HepG2 (cell line): ENCODE measurements at places on chromosomes 2 and 18.
A peak's percentile ranks its signal among the peaks of the same experiment; 100 is the strongest.

- H3K4me3 ChIP-seq, result no peak overlapping the region
- no peak overlapping the region for H3K27ac ChIP-seq
- no peaks in the 10 kb centered on the region for H3K4me1 ChIP-seq
- no peaks in the 10 kb centered on the region for H3K36me3 ChIP-seq
- peaks cover 9% of the 10 kb centered on the region; the same call in 2 of the 3 replicates for H3K27me3 ChIP-seq
- DNase-seq, result no peak
These were observed 70.2 kb upstream of the PIEZO2 start for GRCh38 chr18:11219571-11219970.

GRCh38 chr2:227025510-227025909, 138.5 kb downstream of the COL4A4 start:
- no peak for DNase-seq
- H3K27me3 ChIP-seq, result 0 out of 3 replicates have a peak, but pooled peaks cover 3% of the 10 kb centered on the region
- no peaks in the 10 kb centered on the region for H3K36me3 ChIP-seq
- H3K27ac ChIP-seq, result no peak overlapping the region
- H3K4me3 ChIP-seq, result no peak overlapping the region

DNA sequence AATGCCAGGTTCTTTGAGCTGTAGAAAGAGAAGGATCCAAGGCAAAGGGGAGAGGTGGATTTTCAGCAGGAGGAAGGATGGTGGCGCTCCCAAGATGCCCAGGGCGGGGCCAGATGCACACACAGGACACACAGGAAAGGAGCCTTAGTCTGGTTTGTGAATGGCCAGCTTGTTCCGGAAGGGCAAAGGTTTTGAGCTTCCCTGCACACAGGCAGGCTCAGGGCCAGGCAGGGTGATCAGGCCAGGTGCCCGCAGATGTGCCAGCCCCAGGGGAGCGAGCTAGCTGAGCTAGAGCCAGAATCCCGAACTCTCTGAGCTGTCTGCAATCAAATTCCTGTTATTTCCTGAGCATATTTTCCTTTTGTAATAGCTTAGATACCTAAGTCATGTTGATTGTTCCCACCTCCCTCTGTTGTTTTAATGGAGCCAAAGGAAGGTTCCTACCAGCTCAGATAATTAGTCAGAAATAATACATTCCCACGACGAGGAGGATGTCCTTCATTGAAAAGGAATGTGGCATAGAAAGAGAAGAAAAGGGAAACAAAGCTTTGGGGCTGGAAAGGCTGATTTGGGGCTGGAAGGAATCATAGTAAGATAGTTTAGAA, 13.7 kb upstream of the OTOF start:
- H3K27me3 ChIP-seq, result peaks cover 3% of the 10 kb centered on the region; the same call in 1 of the 2 replicates
- H3K27ac ChIP-seq, result no peak overlapping the region
- H3K4me1 ChIP-seq, result no peaks in the 10 kb centered on the region
- DNase-seq, result no peak
- no peaks in the 10 kb centered on the region for H3K36me3 ChIP-seq

GRCh38 chr18:57331718-57332117, 20.6 kb upstream of the ST8SIA3 start:
- H3K27me3 ChIP-seq, result peaks cover 3% of the 10 kb centered on the region; the same call in 1 of the 3 replicates
- H3K4me1 ChIP-seq, result no peaks in the 10 kb centered on the region
- DNase-seq, result no peak
- no peak overlapping the region for H3K27ac ChIP-seq
- H3K36me3 ChIP-seq, result no peaks in the 10 kb centered on the region
- no peak overlapping the region for H3K4me3 ChIP-seq

GRCh38 chr2:201656102-201656501, 12.8 kb upstream of the TMEM237 start:
- no peak overlapping the region for H3K27ac ChIP-seq
- no peaks in the 10 kb centered on the region for H3K36me3 ChIP-seq
- H3K27me3 ChIP-seq, result peaks cover 25% of the 10 kb centered on the region; the same call in 2 of the 3 replicates
- no peaks in the 10 kb centered on the region for H3K4me1 ChIP-seq
- DNase-seq, result no peak

DNA sequence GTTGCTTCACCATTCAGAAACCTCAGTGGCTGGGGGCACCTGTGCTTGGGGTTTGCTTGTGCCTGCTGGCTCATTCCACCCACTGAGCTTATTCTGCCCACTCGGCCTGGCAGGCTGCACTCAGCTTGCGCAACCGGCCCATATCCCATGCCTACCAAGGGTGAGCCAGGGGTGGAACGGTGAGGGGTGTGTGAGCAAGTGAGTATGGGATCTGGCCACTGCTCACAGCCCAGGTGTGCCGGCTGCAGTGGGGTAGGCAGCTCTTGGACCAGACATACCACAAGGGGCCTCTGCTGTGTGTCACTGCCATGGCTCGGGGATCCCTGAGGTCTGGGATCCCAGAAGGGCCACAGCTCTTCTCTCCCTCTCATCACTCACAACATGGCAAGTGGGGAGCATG, 1000.5 kb upstream of the CRIM1 start:
- no peak overlapping the region for H3K4me3 ChIP-seq
- H3K27me3 ChIP-seq, result no peaks in the 10 kb centered on the region; the same call in 1 of the 2 replicates
- no peak for DNase-seq
- H3K36me3 ChIP-seq, result no peaks in the 10 kb centered on the region

DNA sequence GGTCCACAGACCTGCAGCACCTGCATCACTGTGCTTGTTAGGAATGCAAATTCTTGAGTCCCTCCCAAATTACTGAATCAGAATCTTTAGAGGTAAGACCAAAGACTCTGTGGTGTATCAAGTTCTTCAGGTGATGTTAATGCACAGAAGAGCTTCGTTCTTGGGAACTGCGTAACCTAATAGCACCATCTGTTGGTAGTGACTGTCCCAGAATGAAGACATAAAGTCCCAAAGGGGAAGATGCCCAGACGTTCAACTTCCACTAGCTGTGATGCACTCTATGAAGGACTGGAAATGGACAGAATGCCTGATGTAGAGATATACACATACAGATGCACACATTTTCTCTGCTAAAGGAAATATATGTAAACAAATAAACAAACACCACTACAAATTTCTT, 576.0 kb downstream of the LRP1B start:
- H3K4me3 ChIP-seq, result no peak overlapping the region
- no peak overlapping the region for H3K27ac ChIP-seq
- DNase-seq, result peak; percentile 18
- no peaks in the 10 kb centered on the region for H3K4me1 ChIP-seq
- H3K36me3 ChIP-seq, result no peaks in the 10 kb centered on the region
- no peaks in the 10 kb centered on the region for H3K27me3 ChIP-seq

- peak overlapping the region; percentile 100 for H3K27ac ChIP-seq
- DNase-seq, result no peak
- no peaks in the 10 kb centered on the region for H3K27me3 ChIP-seq
- peaks cover 76% of the 10 kb centered on the region for H3K4me1 ChIP-seq
- peaks cover 9% of the 10 kb centered on the region for H3K36me3 ChIP-seq
- peak overlapping the region; percentile 82; the same call in 1 of the 2 replicates for H3K4me3 ChIP-seq
These were observed 5.1 kb downstream of the HNMT start for GRCh38 chr2:137969418-137969765.

GRCh38 chr2:221482666-221483455, 89.2 kb downstream of the EPHA4 start:
- H3K4me1 ChIP-seq, result no peaks in the 10 kb centered on the region
- H3K4me3 ChIP-seq, result no peak overlapping the region
- no peak for DNase-seq

GRCh38 chr2:43288417-43289305, 62.3 kb upstream of the ZFP36L2 start:
- H3K4me1 ChIP-seq, result peaks cover 49% of the 10 kb centered on the region
- no peak for DNase-seq
- no peak overlapping the region for H3K4me3 ChIP-seq
- H3K36me3 ChIP-seq, result peaks cover 42% of the 10 kb centered on the region
- no peak overlapping the region for H3K27ac ChIP-seq
- no peaks in the 10 kb centered on the region for H3K27me3 ChIP-seq

DNA sequence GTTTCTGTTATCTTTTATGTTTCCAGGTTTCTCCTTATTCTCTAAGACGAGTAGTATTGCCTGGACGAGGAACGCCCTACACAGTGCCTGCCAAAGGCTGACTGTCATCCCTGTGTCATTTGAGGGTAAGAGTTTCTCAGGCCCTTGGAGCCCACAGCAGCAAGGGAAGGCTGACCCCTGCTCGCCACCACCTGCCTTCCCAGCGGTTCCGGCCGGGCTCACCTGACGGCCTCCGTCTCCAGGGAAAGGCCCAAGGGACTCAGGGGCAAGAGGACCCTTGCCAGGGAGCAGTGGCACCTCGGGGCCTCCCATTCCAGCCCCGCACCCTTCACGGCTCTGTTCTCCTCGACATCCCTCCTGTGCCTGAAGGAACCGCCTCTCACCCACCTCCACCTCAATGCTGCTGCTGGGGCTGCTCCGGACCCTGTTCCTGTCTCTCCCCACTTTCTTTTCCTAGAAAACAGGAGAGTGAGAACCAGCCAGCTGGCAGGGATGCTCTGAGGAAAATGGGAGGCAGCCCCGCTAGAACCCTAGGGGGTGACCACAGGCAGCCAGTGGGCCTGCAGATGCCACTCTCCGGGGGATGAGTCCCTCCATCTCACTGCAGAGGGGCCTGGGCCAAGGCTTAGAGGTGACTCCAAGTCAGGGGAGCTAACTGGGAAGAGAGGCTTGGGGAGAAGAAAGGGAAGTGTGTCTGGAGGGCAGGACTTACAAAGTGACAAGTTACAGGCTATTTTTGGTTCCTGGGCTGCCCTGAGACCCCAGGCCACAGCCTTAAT, 1.9 kb downstream of the LIMS2 start:
- H3K4me3 ChIP-seq, result no peak overlapping the region
- H3K36me3 ChIP-seq, result no peaks in the 10 kb centered on the region
- H3K27me3 ChIP-seq, result peaks cover 16% of the 10 kb centered on the region
- H3K27ac ChIP-seq, result no peak overlapping the region
- DNase-seq, result no peak

- H3K27ac ChIP-seq, result no peak overlapping the region
- no peaks in the 10 kb centered on the region for H3K36me3 ChIP-seq
- DNase-seq, result no peak
- H3K27me3 ChIP-seq, result no peaks in the 10 kb centered on the region
- H3K4me1 ChIP-seq, result no peaks in the 10 kb centered on the region
These were observed 32.5 kb downstream of the NABP1 start for GRCh38 chr2:191710411-191710900.

DNA sequence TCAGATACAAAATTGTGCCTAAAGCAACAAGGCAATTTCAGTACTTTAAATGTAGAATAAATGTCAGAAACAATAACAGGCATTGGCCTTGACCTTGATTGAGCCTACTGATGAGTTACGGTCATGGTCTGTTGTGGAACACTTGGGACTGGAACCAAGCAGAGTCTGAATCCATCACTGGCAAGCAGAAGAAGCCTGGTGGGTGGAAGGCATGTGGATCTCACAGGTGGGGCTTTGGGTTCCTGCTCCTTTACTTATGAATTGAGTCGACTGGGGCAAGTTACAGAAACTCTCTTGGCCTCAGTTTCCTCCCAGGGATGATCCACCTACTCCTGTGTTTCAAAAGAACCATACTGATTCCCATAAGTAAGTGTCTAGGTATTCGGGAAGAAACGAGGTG, 102.3 kb downstream of the KCNF1 start:
- H3K4me3 ChIP-seq, result no peak overlapping the region
- DNase-seq, result no peak
- no peaks in the 10 kb centered on the region for H3K4me1 ChIP-seq
- H3K27me3 ChIP-seq, result no peaks in the 10 kb centered on the region
- no peaks in the 10 kb centered on the region for H3K36me3 ChIP-seq

GRCh38 chr2:182426082-182426917, 536 bp downstream of the PDE1A start:
- H3K27me3 ChIP-seq, result no peaks in the 10 kb centered on the region
- H3K36me3 ChIP-seq, result no peaks in the 10 kb centered on the region
- H3K4me1 ChIP-seq, result no peaks in the 10 kb centered on the region
- no peak overlapping the region for H3K27ac ChIP-seq

DNA sequence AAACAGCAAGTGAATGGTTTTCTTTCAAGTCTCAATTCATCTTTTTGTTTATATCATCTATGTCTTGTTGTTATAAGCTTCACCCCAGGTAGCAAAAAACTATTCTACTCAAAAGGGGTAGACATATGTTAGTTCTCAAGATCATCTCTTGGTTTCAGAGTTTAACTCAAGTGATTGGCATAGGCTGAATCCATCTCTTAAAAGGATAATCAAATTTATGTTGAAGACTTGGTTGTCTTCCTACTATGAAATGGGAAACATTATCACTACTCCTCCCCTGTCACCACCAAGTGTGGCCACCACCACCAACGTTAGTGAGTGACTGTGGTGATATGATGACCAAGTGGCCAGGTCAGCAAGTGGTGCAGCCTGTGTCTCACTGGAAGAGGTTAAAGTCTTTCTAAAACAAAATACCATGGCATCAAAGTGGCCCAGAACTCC, 1.5 kb downstream of the IL1B start:
- H3K4me1 ChIP-seq, result peaks cover 34% of the 10 kb centered on the region
- no peak overlapping the region for H3K4me3 ChIP-seq
- no peak for DNase-seq
- no peaks in the 10 kb centered on the region for H3K27me3 ChIP-seq
- no peaks in the 10 kb centered on the region for H3K36me3 ChIP-seq

DNA sequence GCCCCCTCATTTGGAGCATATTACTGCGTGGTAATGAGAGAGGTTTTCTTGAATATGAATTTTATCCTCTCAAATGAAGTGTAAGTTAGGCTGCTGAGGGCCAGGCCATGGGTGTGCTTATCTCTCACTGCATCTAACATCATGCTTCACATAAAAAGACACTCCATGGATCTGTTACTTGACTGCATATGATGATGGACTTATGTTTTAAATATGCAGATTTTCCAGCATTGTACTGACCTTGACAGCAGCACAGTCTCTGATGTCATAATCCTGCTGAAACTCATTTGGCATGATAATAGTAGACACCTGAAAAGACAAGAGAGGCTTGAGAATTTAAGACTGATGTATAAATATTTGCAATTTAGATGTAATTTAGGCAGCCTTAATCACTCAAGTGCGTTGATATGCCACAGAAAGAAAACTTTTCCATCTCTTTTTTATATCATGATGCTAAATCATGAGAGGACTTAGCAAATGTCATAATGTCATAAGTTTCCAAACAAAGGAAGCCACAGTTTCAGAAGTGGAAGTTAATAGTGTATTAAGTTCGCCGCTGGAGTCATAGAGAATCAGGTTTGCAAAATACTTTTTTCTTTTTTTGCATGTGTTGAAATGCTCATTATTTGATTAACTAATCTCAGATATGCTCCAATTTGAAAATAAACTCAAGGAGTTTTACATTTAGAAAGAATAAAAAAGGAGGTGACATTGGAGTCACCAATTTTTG, 62.7 kb upstream of the CD302 start:
- H3K27me3 ChIP-seq, result peaks cover 2% of the 10 kb centered on the region; the same call in 1 of the 2 replicates
- H3K4me1 ChIP-seq, result no peaks in the 10 kb centered on the region
- H3K27ac ChIP-seq, result no peak overlapping the region
- DNase-seq, result no peak
